ENCODE measurements at places on chromosomes 7 and 10.

- DNase-seq = no peak
These were observed 185.9 kb upstream of the DKK1 start for GRCh38 chr10:52128056-52128683.

DNA sequence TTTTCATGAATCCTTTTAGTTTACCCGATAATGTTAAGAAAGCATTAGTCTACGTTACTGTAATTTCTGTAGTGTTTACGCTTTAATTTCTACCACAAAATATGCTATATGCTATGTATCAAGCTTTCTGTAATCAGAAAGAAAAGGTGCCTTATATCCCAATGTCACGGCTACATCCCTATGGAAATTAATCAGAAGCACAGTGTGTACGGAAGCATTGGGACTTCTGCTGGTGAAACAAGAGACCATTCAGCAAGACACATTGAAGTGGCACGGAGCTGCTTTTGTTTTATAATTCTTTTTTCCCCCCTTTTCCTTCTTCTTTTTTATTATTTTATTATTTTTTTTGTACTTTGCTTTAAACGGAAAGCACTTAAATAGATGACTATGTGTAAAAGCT, 31.2 kb upstream of the SH2B2 start:
- DNase-seq = no peak

GRCh38 chr7:74338366-74339108, 49.3 kb downstream of the CLIP2 start:
- DNase-seq = no peak

- DNase-seq = no peak
These were observed 116.4 kb upstream of the HGF start for GRCh38 chr7:81886211-81886764.

- peak; percentile 47 for DNase-seq
These were observed 88.1 kb downstream of the SEMA3C start for GRCh38 chr7:80830584-80831285.

GRCh38 chr7:20932785-20933527, 146.3 kb upstream of the SP8 start:
- DNase-seq = no peak

DNA sequence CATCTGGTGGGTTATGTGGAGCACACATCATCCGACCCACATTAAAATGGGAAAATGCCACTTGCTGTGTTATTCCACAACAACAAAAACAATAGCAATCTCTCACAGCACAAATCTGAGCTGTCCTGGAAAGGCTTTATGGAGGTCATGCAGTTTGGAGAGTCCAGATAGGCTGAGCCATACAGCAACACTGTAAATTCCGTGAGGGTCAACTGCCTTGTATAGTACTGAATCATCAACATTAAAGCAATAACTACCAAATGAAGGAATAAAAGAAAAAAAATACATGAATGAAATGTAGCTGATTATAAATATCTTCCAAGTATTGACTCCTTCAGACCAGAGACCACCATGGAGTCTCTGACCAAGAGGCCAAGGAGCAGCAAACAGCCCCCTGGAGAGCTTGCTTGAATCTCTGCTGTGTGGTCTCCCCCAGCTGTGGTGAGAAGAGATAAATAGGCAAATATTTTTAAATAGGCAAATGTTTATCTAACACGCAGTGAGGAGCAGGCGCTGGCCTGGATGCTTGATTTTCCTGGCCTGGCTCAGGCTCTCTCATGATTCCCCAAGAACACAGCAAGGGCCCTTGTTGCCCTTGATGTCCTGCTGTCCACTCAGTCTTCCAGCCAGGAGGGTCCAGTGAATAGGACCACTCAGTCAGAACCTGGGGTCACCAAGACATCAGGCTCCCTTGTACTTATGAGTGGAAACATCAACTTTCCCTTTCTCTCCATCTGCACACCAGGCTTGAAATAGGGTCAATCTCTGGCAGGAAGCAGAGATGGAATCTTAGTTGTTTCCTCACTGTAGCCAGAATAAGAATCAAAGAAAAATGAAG, 1021.3 kb downstream of the XPNPEP1 start:
- DNase-seq = no peak

- no peak for DNase-seq
These were observed 12.7 kb downstream of the SLC29A3 start for GRCh38 chr10:71331736-71332135.

- DNase-seq = peak; percentile 39
These were observed 96.9 kb downstream of the NSUN6 start for GRCh38 chr10:18554479-18554878.

- no peak for DNase-seq
These were observed 731.6 kb upstream of the ANKRD30A start for GRCh38 chr10:36393801-36394200.

DNA sequence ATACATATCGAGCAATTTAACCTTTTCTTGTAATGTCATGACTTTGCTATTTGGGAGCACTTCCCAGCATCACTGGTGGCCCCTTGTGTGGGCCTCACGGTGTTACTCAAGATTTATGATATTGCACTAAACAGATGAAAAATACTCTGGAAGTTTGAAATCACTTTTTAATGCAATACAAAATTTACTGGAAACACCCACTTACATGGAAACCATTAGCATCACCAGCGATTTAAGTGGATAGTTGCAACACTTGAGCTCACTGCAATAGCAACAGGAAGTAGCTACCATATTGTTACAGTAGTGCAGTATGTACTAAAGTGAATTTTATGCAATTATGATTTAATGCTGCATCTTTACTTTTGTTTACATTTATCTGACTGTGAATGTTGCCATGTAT, 184.4 kb downstream of the MDFIC start:
- no peak for DNase-seq

DNA sequence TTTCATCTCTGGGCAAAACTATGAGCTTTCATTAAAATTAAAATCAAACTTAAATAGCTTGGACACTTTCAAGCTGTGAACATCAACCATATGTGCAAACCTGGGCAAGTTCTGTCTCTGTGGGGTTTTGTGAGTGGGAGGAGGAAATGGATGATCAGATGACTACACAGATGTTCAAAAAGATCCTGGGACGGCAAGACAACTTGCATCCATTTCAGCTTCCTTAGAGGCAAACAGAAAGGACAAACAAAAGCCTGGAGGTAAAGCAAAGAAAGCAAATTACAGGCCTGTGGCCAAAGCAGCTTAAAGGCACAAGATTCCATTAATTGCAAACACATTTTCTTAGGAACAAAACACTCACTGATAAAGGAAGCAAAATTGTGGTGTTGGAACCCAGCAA, 222.2 kb downstream of the NEBL start:
- DNase-seq = no peak
